Suppressor macrophage (primary cell): ENCODE measurements at places on chromosomes 7 and 10.

- DNase-seq = no peak
These were observed 52.6 kb upstream of the DNAAF5 start for GRCh38 chr7:673681-674453.

GRCh38 chr10:111175787-111176186, 99.0 kb downstream of the ADRA2A start:
- no peak for DNase-seq

DNA sequence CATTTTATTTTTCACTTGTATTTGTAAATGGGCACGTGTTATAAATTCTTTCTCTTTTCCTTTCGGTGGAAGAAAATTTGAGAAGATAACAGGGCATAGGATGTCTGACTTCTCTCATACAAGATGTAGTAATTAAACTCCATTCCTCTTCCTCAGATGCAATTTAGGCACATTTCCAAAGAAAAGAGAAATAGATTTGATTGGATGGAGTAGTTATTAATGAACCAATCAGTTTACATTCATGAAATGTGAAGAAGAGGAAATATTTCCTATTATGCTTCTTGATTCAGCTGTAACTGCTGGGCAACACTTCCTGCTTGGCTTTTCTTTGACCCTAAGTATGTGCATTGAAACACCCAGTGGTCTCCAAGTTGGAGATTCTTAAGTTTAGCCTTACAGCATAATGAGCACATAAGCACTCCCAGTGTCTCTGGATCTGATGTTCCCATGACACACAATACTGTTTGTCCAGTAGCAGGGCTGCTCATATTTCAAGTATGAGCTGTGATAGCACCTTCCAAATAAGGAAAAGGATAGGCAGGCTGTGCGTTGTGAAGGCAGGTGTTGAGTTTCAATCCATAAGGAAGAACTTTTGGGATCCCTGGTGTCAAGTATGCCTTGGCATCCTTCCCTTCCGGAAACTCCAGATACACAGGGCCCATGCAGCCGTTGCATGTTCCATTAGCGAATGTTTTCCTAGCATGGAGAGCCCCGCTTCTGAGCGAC, 33.4 kb upstream of the COBL start:
- DNase-seq = no peak

DNA sequence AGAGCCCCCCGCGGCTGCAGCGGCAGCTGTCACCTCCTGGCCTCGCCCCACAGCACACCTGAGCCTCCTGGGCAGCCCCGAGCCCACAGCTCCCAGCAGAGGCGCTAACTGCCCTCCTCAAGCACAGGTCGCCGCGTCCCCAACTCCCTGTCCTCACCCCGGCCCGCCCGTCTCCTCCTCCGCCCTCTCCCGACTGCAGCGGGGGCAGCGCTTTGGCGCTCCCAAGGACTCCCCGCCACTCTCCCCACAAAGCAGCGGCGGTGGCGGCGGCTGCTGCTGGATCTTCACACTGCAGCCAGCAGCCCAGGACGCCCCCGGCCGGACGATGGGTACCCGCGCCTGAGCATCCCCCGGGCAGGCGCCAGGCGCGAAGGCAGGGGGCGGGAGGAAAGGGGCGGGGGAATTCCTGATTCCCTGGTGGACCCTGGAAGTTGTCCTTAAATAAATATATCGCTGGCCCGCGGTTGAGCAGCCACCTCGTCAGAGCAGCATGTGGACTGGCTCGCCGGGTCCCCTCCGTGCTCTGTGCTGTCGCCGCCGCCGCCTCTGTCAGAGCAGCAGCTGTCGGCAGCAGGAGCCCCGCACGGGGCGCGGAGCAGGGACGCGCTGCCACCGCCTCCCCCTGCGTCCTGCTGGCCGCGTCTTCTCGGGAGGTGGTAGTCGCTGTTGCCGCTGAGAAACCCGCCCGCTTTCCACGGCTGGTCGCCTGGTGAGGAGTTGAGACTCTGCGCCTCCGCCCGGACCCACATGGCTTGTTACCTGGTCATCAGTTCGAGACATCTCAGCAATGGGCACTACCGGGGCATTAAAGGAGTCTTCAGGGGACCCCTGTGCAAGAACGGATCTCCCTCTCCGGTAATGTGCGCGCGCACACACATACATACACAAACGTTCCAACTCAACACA, at the start of gene ZNF804B:
ZNF804B (plus strand) TSS at position 471 of the 906 bp plus-strand sequence; CDS start at position 748, 277 bp downstream.
- DNase-seq = no peak

- no peak for DNase-seq
These were observed 1034.5 kb upstream of the LRRTM3 start for GRCh38 chr10:65891073-65891981.

- peak; percentile 57 for DNase-seq
These were observed 3.9 kb upstream of the MACC1 start for GRCh38 chr7:20220921-20221547.

DNA sequence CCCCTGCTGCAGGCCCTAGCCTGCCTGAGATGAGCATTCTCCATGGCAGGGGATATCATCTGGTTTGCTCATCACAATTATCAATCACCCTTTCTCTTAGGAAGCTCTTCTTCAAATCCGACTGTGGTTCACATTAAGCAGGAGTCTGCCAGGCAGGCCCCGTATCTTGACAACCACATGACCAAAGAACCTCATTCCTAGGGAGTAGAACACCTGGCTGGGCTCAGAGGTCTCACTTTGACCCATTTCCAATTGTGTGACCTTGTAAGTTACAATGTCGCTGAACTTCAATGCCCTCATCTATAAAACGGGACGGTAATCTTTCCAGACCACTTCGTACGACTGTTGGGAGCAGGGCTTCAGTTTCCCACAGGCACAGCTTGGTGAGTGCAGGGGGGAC, 156.4 kb upstream of the PCBD1 start:
- DNase-seq = no peak

DNA sequence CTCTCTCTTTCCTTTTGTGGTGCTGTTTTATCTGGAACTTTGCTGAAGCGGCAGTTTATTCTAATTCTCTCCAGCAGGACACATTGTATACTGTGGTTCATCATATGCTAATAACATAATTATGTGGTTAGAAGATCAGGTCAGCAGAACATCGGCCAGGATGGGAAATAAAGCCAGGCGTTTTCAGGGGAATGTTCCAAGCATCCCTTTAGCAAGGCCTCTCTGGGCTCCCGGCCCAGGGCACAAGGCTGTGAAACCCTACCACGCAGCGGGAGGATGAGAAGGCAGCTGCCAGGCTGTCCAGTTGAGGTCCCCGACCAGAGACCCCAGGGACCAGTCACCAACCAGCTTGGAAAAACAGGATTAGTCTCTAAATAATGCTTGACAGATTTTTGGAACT, 112.2 kb upstream of the GALNT17 start:
- no peak for DNase-seq

DNA sequence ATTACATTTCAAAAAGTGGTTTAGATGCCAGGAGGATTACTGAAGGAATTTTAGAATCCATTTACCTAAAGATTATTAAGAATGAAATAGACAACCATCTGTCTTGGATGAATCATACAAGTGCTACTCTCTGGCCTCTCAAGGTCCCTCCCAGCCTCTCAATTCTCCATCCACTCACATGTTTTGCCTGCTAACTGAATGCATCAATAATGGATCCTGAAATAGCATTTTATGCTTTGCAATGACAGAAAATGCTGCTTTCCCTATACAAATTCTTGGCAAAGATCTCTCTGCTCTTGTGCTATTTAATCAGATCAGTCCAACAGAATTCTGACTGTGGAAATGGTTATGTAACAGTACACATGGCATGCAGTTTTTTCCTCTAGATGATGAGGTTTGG, 68.1 kb downstream of the HBP1 start:
- DNase-seq = no peak

GRCh38 chr7:94288096-94288495, 106.6 kb upstream of the COL1A2 start:
- no peak for DNase-seq

- DNase-seq = peak; percentile 67
These were observed 4.7 kb upstream of the NOS3 start for GRCh38 chr7:150986099-150986512.

- DNase-seq = no peak
These were observed 84.0 kb downstream of the SEMA3D start for GRCh38 chr7:85102813-85103350.
